ENCODE measurements at places on chromosomes 3 and 15. TPM values are rescaled to one million over a fixed set of nuclear protein-coding genes. Genes with fewer than 3 reads are reported as not detected.

PRSS50 gene
- total RNA-seq = not detected

CASR gene
- total RNA-seq = under 0.01 TPM

GORASP1 gene
- 65.7 TPM for total RNA-seq

PTH1R gene
- total RNA-seq = 0.48 TPM

NDUFB5 gene
- 79.1 TPM for total RNA-seq

TTC23 gene
- total RNA-seq = 28.4 TPM

ABI3BP gene
- total RNA-seq = 44.4 TPM

ISY1 gene
- total RNA-seq = 25.2 TPM

SLC9A9 gene
- 0.98 TPM for total RNA-seq

KNL1 gene
- total RNA-seq = 11.8 TPM

KBTBD12 gene
- total RNA-seq = not detected

WDR93 gene
- 0.10 TPM for total RNA-seq

KCNH8 gene
- total RNA-seq = under 0.01 TPM

PYDC2 gene
- not detected for total RNA-seq

NOP10 gene
- 285 TPM for total RNA-seq

WDR76 gene
- 10.1 TPM for total RNA-seq

SKIL gene
- total RNA-seq = 83.4 TPM
